ENCODE measurements at places on chromosomes 7 and 10. TPM values are rescaled to one million over a fixed set of nuclear protein-coding genes. Genes with fewer than 3 reads are reported as not detected.

Gene FGFR2
- total RNA-seq: 1.4 TPM

Gene HABP2
- total RNA-seq: not detected

DNA sequence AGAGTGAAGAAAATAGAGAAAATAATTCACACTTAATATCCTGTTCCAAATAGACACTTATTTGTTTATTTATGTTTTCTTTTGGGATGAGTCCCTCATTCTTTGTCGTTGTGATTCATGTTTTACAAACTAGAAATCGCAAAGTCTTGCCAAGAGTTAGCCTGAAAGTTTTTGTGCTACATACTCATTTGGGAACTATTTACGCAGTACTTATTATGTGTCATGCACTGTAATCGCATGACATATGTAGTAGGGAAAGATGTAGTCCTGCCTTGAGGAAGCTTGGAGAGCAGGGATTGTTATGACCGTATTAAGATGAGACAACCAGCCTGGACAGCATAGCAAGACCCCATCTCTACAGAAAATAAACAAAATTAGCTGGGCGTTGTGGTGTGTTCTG lies 189.3 kb downstream of the ABCA13 start:
- no peak for DNase-seq

DNA sequence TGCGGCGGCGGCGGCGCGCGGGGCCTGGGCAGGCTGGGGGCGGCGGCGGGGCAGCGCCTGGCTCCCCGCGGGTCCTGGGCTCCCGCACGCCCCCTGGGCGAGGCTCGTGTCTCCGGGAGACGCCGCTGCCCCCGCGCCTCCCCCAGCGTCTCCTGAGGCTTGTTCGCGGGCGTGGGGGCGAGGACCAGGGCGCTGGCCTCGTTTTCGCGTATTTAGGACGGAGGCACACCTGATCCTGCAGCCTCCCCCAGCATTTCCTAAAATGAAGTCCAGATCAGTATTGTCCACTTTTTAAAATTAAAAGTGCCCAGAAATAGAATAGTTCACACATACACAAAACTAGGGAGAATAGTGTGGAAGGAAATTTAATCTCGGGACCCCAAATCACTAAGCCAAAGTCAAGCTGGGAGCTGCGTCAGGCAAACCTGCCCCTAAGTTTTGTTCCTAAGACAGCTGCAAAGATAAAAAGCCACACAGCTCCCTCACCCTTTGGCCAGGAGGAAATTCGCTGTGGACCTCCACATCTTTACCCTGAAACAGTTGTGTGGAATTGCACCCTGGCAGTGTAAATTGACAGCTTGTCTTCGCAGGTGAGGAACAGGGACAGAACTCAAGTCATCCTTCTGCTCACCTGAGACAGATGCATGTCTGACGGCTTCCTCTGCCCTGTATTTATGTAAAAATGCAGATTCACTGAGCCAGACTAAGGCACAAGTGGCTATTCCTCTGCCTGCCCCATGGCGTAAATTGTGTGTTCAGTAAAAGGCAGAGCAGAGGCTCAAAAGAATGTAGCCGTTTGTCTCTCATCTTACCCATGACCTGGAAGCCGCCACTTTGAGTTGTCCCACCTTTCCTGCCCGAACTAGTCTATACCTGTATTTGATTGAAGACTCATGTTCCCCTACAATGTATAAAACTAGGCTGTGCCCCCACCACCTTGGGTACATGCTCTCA lies 740 bp downstream of the GALNT11 start:
- DNase-seq: no peak

DNA sequence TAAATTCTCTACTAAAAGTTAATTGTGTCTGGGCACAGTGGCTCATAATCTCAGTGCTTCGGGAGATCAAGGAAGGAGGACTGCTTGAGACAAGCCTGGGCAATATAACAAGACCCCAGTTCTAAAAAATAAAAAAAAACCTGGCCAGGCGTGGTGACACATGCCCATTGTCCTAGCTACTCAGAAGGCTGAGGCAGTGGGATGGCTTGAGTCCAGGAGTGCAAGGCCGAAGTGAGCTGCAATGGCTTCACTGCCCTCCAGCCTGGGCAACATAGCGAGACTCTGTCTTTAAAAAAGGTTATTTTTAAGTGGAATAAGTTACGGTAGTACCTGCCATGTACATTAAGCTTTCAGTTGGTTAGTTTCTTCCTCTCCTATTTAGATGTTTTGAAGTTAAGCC lies 28.9 kb downstream of the CDK14 start:
- no peak for DNase-seq

GRCh38 chr10:21517134-21518031 lies 8.1 kb downstream of the SKIDA1 start:
- DNase-seq: no peak

GRCh38 chr7:123797673-123798531 lies 47.1 kb upstream of the HYAL4 start:
- no peak for DNase-seq

DNA sequence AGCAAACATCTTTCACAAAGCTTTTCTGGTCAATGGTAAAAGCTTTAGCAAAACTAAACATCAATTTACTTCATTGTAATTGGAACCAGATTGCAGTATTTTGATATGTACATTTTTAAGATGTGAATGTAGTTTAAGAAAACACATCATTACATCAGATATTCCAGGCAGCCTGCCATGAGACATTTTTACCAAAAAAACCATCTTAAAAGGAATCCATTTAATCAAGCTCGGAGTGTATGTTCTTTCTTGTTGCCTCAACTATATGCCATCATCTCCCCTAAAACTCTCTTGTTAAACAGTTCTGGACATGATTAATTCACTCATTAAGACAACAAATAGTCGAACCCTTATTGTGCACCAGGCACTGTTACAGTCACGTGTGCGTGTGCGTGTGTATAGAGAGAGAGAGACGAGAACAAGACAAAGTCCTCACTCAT lies 97.5 kb downstream of the UBE2H start:
- DNase-seq: no peak

DNA sequence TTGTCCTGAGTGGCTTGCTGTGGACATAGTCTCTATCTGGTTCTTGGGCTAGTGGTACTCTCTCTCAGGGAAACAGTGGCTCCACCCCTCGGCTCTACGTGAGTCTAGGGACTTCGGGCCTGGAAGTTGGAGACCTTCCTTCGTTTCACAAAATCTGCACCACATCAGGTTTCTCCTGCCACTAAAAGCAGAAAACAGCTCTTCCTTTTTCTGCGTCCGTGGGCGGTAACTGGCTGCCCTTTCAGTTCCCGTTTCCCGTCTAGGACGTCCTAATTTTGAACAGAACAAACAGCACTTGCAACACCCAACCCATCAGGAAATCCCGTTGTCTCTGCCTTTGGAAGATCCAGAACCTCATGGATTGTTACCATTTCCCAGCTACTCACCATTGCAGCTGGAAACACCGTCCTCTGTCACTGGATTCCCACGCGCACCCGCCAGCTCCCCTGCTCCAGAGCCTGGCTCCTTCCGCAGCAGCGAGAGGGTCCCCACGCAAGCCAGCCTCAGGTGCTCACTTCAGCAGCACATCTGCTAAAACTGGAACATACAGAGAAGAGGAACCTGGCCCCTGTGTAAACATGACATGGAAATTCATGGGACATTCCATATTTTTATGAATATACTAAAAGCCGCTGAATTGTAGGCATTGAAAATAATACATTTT lies 311.4 kb upstream of the AKR1E2 start:
- no peak for DNase-seq

DNA sequence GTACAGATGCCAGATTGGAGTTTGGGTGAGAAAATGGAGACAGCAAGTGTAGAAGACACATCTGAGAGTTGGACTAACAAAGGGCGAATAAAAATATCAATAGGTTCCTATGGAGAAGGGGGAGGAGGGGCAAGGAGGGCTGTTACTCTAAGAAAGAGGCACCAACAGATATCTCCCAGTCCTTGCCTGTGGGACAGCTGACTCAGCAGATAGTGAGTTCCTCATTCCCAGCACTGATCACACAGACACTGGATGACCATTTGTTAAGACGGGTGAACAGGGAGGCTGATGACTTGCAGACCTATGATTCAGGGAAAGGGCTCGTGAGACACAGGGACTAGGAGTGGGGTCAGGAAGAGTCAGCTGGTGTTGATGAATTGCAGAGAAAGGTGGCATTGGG lies 5.7 kb upstream of the PRR15 start:
- no peak for DNase-seq

GRCh38 chr7:1262441-1262840 lies 29.8 kb downstream of the UNCX start:
- DNase-seq: no peak

DNA sequence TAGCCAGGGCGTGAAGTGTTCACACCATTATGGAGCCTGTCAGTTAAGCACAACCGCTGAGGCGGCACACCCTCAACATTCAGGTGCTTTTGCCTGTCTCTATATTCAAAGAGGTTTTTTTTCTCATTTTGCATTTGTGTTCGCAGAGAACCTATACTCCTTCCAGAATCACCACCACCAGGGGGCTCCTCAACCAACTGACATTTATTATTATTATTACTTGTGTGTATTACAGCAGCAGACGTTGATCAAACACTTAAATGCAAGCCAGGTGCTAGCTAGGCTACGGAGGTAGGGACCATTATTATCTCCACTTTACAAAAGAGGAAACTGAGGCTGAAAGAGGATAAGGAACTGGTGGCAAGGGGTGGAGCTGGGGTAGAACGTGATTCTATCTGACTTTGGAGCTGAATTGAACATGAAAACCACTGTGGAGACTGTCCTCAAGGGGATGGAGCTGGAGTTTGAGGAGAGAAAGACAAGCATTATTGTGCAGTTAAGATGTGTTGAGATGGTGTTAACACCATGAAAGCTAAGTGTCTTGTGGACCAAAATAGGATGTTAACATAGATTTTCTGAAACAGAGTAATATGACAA lies 133.8 kb upstream of the PLXNA4 start:
- DNase-seq: no peak
